ENCODE measurements at places on chromosomes 12 and 14.

GRCh38 chr12:104641862-104642261, 185.1 kb downstream of the CHST11 start:
- no peak for DNase-seq

DNA sequence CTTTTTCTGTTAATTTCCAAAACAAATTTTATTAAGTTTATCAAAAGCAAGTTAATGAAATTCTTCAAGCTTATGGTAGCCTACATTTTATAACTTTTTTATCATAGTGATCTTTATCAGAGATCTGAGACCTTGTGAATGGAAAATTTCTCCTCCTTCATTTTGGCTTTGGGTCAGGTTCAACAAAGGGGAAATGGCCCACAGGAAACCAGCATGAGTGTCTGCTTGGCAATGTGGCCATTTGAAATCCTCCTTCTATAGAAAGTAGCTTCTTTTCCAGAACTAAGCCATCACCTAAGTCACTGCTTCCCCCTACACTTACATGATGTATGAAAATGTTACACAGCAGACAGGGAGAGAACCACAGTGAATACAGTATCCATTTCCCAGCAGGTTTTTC, 1.6 kb downstream of the RHOJ start:
- DNase-seq = no peak

DNA sequence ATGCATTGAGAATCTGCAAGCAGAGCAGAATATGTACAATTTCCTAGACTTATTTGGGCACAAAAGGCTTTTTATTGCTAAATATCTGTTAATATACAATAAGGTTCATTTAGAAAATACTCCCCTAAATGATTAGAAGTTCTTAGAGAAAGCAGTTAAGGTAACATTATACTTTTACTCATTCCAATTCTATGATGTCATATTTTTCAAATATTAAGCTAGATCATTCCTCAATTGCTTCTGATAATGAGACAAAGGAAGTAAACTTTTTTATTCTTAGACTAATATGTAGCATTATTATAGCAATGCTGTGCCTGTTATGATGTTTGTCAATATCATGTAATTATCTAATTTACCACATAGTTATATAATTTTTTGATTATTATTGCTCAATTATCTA, 447.0 kb downstream of the SLC16A7 start:
- DNase-seq = no peak

DNA sequence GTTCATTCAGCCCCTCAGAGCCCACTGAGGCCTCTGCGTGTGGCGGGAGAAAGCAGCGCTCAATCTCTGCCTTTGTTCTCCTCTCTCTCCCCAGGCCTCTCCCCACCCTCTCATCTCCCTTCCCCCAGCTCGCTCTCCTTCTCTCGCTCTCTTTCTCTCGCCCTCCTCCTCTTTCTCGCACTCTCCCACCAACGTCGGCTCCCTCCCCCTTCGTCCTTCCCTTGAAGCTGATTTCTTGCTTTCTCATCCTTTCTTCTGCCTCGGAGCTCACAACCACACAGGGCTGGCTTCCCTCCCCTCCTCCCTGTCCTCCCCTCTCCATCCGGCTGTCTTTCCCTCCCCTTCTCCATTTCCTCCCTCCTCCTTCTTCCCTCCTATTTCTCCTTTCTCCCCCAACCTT, 96.4 kb downstream of the LRRC74A start:
- no peak for DNase-seq

GRCh38 chr14:67703997-67704396, 2.3 kb downstream of the RDH12 start:
- DNase-seq = no peak
